Panc1 (cell line): ENCODE measurements at places on chromosomes 5 and 9.

GRCh38 chr5:149731617-149732323, 1.7 kb downstream of the PPARGC1B start:
- DNase-seq, result peak; percentile 48

- no peak for DNase-seq
Measured at GRCh38 chr5:135119481-135119880, 85.5 kb upstream of the PITX1 start.

- DNase-seq, result no peak
Measured at GRCh38 chr9:76756941-76757673, 7.1 kb upstream of the PCA3 start.

GRCh38 chr5:134958755-134959154, 9.0 kb upstream of the CATSPER3 start:
- DNase-seq, result no peak

- no peak for DNase-seq
Measured at GRCh38 chr5:57777174-57777581, 294.6 kb upstream of the ACTBL2 start.

GRCh38 chr5:74240783-74241750, 399.5 kb downstream of the ENC1 start:
- DNase-seq, result no peak

DNA sequence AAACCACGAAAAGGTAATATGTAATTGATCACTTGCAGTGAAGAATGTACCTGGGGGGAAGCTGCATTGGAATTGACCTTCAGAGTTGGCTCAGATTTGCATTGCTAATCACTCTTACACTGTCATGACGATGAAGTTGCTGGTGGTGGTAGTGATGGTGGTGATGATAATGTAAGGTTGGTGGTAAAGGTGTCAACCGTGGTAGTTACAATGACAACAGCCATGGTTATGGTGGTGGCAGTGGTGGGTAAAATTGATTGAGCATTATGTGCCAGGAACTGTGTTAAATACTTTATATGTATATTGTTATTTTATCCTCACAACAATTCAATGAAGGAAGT, 282.4 kb downstream of the NR3C1 start:
- DNase-seq, result no peak

- DNase-seq, result no peak
Measured at GRCh38 chr5:169190849-169191248, 110.1 kb downstream of the SLIT3 start.

DNA sequence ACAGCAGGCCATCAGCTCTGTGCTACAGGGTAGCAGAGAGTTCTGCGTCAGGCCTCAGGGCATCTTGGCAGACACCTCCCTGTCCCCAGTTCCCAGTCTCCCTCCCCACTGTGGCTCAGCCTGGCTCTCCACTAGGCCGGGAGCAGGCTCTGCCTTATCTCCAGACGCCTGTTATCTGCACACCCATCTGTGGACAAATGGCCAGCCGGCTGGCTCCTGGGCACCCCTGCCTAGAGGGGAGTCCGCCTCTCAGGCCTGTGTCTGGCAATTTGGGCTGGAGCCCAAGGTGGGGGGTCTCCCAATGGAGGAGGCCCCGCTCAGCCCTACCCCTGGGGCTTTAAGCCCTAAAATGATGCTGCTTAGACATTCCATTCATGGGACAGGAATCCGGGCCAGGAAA, 39.2 kb upstream of the HAND1 start:
- DNase-seq, result no peak

- no peak for DNase-seq
Measured at GRCh38 chr5:114467729-114468128, 105.9 kb downstream of the KCNN2 start.

GRCh38 chr9:111525056-111525977, at the start of gene ZNF483:
Gene ZNF483, plus strand, starts transcription at chr9:111525179. Its CDS starts 2,217 bp downstream, at chr9:111527396.
- DNase-seq, result peak; percentile 32

DNA sequence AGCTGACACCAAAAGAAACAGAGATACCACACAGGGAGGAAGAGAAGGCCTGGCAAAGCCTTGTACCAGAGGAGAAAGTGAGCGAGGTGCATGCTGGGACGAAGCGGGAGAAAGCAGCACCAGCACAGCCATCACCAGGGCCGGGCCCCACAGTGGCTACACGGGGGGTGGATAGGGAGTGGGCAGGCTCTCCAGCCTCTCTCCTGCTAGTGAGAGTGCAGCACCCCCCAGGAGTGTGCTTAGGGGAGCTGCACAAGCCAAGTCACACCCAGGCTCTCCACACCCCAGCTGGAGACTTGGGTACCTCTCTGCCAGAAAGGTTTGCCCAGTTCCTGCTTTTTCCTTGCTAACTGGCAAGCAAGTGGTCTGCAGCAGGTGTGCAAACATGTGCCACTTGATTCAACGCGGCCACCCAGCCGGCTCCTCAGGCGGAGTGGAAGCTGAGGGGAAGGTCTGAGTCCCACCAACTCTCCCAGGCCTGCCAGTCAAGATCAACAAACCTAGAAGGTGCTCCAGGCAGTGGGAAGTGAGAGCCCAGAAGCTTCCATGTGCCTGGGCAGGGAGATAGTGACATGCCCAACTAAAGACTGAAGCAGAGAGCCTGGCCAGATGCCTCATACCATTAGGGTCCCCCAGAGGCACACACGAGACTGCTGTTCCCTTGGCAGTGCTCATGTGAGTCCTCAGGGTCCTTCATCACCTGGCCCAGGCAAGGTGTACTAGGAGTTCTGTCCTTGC, 39.9 kb downstream of the BICD2 start:
- no peak for DNase-seq

GRCh38 chr9:134419684-134420076, 93.4 kb downstream of the RXRA start:
- DNase-seq, result no peak

GRCh38 chr9:90521811-90522570, 120.6 kb downstream of the DIRAS2 start:
- DNase-seq, result no peak

- DNase-seq, result no peak
Measured at GRCh38 chr5:121164632-121165031, 687.0 kb upstream of the FTMT start.

- DNase-seq, result no peak
Measured at GRCh38 chr5:176415240-176415951, 943 bp downstream of the CLTB start.

- no peak for DNase-seq
Measured at GRCh38 chr9:20837166-20837565, 153.1 kb downstream of the FOCAD start.
